ENCODE measurements at places on chromosomes 7 and 10.

GRCh38 chr10:72121389-72121788 lies 33.0 kb upstream of the SPOCK2 start:
- no peak for DNase-seq

DNA sequence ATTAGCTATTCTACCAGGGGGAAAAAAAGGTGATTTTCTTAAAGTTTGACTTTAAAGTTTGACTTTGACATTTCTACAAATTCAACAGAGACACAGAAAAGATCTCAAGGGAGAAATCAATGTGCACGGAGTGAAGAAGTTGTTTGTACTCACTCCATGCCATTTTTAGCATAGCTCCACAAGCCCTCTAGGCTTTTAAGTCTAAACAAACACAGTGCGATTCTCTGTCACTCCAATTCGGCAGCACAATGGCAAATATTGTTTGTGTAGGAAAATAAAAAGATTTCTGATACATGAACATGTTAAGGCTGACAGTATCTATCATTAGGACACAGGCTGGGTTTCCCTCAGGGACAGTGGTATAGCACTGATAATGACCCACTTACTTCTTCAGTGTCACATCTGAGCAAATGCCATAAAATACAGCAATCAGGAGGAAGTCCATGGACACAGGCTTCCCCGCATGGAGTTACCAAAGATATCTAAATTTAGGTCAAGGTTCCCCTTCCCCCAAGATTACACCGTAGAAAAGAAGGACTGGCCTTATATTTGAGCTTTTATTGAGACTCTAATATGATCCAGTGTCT lies 28.0 kb downstream of the GSAP start:
- no peak for DNase-seq

GRCh38 chr10:119373294-119374102 lies 166.1 kb downstream of the GRK5 start:
- no peak for DNase-seq

GRCh38 chr10:62332406-62332805 lies 41.8 kb upstream of the ZNF365 start:
- no peak for DNase-seq

- no peak for DNase-seq
Measured at GRCh38 chr10:24700948-24701347, 22.7 kb downstream of the ARHGAP21 start.

- DNase-seq = no peak
Measured at GRCh38 chr7:158834878-158835784, 5.8 kb upstream of the ESYT2 start.

GRCh38 chr7:142025896-142026295 lies 30.2 kb downstream of the MGAM start:
- DNase-seq = no peak

DNA sequence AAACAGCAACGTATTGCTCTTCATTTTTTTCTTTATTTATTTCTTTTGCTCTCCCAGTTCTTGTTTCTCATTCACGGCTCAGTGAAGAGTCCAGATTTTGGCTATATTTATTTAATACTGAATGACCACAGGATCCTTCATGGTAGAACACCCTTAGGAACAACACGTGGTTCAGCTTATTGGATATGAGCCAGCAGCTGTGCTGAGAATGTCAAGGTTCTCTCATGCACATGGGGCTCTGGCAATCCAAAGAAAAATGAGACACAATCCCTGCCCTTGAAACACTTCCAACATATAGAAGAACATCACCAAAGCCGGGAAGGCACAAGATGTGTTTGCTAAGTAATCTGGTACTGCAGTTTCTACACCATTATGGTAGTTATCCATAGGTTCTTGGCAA lies 852.9 kb downstream of the SORCS1 start:
- DNase-seq = peak; percentile 8

- peak; percentile 95 for DNase-seq
Measured at GRCh38 chr10:63083904-63084689, 49.0 kb upstream of the NRBF2 start.

GRCh38 chr7:27143023-27143949 lies at the start of gene HOXA5:
HOXA5 (minus strand) TSS chr7:27143681; CDS start chr7:27143607, 74 bp downstream.
- DNase-seq = peak; percentile 84

DNA sequence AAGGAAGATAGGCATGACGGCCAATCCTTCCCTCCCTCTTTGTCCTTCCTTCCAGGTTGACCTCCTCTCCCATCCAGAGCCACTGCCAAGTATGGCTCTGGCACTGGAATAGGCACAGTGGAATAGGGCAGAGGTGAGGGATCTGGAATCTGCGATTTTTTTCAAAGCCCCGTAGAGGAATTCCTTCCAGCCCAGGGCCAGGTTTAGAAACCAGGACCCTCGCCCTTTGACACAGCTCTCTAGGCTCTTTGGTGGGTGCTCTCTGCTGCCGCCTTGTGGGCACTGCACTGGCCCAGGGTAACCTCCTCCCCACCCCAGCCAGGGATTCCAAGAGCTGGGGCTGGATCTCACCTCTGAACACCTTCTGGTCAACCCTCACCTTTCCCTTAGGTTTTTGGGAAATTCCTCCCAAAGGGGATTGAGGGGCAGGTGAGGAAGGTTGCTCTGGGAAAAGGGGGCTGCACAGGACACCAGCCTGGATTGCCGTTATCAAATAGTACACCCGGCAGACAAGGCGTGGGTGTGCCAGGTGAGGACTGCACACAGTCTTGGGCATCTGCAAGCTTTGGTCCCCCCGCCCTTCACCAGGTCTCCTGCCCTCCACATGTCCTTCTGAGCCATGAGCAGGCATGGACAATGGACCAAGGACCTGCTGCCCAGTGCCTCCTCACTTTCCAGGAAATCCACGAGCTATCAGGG lies 22.8 kb downstream of the C10orf105 start:
- peak; percentile 26 for DNase-seq

DNA sequence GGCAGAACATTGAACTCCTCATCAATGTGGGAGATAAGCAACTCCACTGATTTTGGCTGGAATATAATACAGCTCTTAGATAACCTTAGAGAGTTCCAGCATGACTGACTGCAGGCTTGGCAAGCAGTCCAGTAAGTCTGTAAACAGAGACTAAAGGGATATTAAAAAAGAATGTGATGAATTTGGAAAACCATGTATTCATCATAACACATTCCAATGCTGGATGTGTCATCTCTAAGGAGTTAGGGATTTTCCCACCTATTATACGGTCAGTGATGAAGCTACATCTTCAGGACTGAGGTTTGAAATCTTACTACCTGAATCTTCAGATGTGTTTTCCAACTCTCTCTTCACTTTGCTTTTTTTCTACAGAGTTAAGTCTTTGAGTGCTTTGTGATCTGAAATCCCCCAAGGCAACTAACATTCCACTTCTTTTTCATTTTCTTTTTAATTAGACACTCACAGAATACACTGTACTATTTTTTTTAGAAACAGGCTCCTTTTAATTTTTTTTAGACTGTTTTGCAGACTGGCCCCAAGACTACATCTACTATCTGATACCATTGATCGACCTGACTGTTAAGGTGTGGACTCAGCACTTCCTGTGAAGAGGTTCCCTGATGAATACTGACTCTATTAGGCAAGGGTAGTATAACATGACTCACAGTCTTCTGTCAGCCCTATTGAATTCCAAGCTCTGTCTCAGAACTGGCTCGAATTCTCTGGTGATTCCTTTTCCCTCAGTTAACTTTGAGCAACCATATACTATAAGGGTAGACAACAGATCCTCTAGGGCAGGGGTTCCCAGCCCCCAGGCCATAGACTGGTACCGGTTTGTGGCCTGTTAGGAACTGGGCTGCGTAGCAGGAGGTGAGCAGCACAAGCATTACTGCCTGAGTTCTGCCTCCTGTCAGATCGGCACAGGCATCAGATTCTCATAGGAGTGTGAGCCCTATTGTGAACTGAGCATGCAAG lies 678.2 kb downstream of the GRM8 start:
- DNase-seq = peak; percentile 29

- peak; percentile 38 for DNase-seq
Measured at GRCh38 chr10:89120931-89121763, 86.0 kb downstream of the CH25H start.

DNA sequence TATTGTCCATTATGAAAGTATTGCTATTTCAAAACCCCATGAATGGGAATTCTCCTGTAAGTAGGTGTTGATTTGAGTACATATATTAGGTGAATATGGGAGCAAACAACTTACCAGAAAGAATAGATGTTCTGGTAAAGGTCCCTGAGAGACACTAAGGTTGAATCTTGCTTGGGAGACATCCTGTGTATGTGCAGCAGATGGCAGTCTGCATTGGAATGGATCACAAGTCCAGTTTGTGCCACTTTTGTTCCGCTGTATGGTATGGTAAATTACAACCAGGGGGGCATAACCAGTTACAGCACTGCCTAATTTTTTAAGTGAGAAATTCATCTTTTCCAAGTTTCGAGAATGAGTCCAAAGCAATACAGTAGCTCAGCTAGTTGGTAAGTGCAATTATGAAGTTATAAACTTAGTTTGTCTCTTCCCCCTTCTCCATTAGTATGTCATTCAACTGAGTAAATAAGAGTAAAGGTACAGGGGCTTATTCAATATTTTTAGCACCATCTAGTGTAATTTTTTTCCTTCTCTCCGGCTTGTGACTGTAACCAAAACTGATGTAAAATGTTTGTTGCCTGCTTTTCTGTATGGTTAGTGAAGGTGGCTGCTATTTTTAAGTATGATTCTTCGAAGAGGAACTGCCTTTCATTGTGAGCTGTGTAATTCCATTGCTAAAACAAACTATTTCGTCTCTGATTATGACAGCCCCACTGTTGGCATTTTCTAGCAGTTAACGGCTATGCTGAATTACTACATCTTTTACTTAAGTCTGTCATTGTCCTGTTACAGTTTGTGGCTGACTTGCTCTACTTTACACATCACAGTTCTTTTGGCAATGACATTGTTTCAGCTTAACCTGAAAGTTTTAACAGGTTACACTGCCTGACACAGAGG lies 2.8 kb downstream of the MCU start:
- peak; percentile 75 for DNase-seq

GRCh38 chr10:5613481-5614154 lies 52.8 kb downstream of the ASB13 start:
- no peak for DNase-seq

- DNase-seq = peak; percentile 80
Measured at GRCh38 chr10:59830601-59831259, 75.6 kb downstream of the CCDC6 start.

DNA sequence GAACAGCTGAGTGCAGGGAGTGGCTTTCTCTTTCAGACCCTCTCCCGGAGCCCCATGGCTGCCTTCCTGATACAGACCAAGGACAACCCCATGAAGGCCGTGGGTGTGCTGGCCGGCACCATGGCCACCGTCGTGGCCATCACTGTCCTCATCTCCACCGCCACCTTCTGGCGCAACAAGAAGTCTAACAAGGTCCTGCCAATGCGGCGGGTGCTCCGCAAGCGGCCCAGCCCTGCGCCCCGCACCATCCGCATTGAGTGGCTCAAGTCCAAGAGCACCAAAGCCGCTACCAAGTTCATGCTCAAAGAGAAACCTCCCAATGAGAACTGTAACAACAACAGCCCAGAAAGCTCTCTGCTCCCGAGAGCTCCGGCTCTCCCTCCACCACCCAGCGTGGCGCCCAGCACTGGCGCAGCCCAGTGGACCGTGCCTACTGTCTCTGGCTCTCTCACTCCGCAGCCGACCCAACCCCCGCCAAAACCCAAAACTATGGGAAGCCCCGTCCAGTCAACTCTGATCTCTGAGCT lies 11.2 kb downstream of the LRIT2 start:
- DNase-seq = no peak

DNA sequence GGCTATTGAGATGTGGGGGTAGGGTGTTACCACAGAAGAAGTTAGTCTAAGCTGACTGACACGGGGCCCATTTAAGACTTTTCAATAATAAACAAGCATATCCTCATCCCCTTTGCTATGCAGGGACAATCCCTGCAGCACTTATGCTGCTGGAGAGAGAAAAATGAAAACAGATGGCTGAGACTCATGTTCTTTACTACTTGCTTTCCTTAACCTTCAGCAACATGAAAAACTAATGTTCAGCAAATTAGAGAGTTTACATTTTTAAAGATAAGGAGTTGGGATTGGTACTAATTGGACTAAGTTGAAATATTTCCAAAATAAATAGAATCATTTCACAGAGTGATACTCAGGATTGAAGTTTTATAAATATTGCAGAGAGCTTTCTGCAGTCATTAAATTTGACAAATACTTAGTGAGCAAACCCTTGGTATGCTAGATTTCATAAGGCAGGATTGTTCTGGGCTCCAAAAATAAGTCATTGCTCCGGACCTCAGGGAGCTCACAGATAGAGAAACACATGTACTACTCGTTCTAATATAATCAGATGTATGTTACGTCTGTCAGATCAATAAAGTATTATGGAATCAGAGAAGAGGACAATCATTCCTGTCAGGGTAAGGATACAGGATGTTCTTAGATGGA lies 147.1 kb upstream of the LRRN3 start:
- no peak for DNase-seq

- DNase-seq = no peak
Measured at GRCh38 chr10:124227055-124227975, 133.9 kb upstream of the CHST15 start.

DNA sequence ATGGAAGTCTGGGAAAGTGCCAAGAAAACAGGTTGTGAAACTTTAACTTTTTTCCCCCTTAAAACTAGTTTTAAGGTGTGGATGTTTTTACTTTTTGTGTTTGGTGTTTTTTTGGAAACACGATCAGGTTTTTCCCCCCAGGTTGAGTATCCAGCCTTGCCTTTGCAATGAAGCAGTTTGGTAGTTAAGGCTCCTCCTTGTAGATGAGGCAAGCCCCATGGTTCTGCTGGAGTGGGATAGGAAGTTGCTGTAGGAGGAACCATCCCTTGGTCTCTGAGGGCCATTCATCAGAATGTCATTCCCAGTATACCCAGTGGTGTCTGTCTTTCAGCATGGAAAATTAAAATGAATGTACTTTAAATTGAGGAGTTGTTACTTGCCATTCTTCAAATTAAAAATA lies 2.7 kb downstream of the CUL1 start:
- DNase-seq = peak; percentile 43

GRCh38 chr10:4545062-4545461 lies 280.9 kb upstream of the AKR1E2 start:
- no peak for DNase-seq

GRCh38 chr10:120607710-120608703 lies 151.0 kb downstream of the PLPP4 start:
- DNase-seq = no peak

DNA sequence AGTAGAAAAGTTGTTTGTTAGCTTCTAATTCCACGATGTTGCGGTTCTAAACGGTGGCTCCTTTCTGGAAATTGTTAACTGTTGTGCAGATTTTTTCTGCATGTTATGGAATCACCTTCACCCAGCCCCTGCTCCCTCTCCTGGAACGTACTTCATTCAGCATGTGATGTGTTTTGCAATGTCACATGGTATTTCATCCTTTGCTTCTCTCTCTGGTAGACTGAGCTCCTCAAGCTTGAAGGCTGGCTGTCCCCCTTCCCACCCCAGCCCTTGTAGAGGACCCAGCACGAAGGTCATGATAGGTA lies 4.4 kb downstream of the PPP2R2D start:
- no peak for DNase-seq
